ENCODE measurements at places on chromosomes 12 and 14.

DNA sequence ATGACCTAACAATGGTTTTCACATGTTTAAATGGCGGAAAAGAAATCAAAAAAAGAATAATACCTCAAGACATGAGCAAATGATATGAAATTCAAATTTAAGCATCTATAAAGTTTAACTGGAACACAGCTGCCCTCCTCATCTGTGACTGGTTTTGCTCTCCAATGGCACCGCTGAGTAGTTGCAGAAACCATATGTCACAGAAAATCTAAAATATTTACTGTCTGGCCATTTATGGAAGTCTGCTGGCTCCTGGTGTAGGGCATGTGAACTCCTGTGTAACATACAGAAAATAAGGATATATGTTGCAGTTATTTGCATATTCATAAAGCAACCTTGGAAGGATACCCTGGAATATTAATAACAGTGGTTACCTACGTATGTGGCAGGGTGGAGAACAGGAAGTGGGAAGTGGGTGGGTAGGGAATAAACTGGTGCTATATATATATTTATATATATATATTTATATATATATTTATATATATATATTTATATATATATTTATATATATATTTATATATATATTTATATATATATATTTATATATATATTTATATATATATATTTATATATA, 48.4 kb downstream of the LTBP2 start:
- no peak overlapping the region for H3K27ac ChIP-seq
- H3K36me3 ChIP-seq: no peaks in the 10 kb centered on the region
- no peaks in the 10 kb centered on the region for H3K4me1 ChIP-seq
- no peaks in the 10 kb centered on the region for H3K27me3 ChIP-seq

GRCh38 chr14:48914921-48915320, 671.3 kb downstream of the RPS29 start:
- H3K4me1 ChIP-seq: no peaks in the 10 kb centered on the region
- H3K36me3 ChIP-seq: no peaks in the 10 kb centered on the region
- H3K27ac ChIP-seq: no peak overlapping the region

DNA sequence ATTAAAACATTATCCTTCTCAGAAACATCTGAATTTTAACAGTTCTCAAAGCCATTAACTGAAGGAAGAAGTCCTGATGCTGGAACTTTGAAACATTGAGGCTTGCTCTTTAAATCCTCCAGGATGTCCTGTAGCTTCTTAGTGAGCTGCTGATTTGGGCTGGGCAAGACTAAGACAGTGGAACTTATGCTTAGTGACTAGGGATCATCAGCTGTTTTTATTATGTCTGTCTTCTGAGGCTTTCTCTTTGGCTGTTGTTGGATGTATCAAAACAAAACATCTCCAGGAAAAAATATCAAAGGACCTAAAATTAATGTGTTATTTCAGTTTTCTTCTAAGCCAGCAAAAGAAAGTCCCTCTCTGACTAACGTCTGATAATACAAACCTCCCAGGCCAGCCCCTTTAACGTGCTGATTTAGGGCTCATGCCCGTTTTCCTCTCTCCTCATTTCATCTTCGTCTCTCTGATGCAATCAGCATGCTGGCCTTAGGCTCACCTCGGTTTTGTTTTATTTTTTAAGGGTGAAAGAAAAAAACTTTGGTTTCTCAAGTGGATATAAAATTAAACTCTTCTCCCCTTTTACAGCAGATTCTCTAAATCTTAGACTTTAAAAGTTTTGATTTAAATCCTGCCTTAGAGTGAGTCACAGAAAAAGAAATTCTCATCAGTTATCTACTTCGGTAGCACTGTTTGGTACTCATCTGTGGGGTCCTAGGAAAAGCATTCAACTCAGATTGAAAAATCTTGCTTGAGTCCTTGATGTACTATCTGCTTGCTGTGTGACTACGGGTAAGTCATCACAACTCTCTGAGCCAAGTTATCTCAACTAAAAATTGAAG, 106.2 kb upstream of the CCDC91 start:
- no peak for DNase-seq
- H3K27me3 ChIP-seq: no peaks in the 10 kb centered on the region
- no peak overlapping the region for H3K4me3 ChIP-seq
- no peak overlapping the region for H3K27ac ChIP-seq
- H3K36me3 ChIP-seq: no peaks in the 10 kb centered on the region

DNA sequence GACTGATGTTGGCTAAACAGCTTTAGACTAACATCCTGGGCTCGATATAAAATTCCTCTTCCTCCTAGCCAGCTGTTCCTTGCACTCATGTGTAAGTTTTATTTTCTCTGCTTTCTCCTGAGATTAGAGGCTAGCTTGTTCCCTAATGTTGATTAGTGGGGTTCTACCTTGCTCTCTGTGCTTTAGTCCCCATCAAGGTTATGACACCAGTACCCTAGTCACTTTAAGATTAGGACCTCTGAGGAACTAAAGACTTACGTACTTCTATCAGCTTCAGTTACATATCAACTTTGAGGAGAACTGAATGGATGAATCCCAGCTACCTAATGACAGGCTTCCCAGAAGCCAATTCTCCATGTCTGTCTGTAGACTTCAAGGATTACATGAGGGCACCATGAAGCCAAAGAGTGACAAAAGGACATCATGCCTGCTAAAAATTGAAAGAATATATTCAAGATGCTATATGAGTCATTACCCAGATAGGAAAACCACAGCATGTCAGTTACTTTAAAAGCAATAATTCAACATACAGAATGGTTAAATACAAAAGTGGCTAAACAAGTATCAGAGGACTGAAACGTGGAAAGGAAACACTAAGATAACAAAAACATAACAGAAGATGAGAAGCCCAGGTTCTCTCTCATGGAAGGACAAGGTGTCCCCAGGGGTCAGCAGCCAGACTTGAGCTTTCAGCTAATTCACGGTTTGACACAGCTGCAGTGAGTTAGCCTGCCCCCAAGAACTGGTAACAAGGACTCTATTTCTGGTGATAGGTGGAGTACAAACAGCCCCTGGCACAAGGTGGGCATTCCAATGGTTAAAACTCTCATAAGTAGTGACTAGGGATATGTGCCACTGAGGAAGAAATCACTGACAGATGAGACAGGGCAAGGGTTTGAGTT, 20.4 kb downstream of the ADAM20 start:
- H3K27me3 ChIP-seq: no peaks in the 10 kb centered on the region
- H3K4me3 ChIP-seq: no peak overlapping the region
- H3K4me1 ChIP-seq: no peaks in the 10 kb centered on the region
- H3K36me3 ChIP-seq: no peaks in the 10 kb centered on the region
- no peak for DNase-seq

DNA sequence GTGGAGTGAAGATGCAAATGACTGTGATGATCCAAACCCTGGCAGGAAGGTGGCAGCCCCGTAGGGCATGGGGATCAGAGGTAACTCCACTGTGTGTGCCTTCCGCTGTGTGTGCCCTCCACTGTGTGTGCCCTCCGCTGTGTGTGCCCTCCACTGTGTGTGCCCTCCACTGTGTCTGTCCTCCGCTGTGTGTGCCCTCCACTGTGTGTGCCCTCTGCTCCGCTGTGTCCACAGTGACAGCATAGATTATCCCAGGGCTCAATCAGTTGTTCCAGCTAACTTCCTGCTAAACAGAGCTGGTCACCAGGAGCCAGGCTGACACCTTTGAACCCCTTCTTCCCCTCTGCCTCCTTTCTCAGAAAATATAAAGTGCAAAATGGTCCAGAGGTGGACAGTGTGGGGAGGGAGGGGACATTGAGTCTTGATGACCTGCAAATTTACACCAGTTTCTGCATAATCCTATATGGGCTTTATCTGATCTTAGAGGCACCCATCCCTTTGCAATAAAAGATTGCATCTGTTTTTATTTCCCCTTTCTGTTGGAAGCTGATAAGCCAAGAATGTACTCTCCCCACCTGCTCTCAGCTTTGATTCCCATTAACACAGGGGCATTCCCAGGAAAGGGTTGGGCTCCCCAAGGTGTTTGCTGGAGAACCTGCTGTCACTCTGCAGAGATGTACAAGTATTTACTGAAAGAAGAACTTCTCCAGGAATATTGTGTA, 21.6 kb upstream of the HNF1A start:
- no peak for DNase-seq
- no peaks in the 10 kb centered on the region for H3K27me3 ChIP-seq
- H3K27ac ChIP-seq: no peak overlapping the region

DNA sequence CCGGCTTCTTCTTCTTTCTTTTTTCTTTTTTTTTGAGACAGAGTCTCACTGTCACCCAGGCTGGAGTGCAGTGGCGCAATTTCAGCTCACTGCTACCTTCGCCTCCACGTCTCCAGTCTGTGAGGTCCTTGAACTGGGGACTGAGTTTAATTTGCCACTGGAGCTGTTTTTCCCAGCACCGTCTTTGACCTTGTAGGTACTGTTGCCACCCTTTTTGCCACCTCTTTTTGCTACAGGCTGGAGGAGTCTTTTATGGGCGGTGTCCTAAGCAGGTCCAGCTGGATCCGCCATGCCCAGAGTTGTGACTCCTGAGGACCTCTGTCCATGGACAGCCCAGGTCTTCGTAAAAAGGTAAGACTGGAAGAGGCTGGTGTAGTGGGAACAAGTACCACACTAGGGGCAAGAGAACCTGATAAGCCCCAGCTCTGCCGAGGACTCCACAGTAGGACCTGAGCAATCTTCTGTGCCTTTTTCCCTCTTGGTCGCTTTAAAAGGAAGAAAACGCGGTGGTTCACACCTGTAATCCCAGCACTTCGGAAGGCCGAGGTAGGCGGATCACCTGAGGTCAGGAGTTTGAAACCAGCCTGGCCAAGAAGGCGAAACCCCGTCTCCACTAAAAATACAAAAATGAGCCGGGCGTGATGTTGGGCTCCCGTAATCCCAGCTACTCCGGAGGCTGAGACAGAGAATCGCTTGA, 946 bp downstream of the RNU4-2 start:
- peaks cover 15% of the 10 kb centered on the region for H3K4me1 ChIP-seq
- no peaks in the 10 kb centered on the region for H3K36me3 ChIP-seq
- no peaks in the 10 kb centered on the region for H3K27me3 ChIP-seq
- H3K27ac ChIP-seq: peak overlapping the region; percentile 85
- DNase-seq: peak; percentile 46
- peak overlapping the region; percentile 20 for H3K4me3 ChIP-seq

DNA sequence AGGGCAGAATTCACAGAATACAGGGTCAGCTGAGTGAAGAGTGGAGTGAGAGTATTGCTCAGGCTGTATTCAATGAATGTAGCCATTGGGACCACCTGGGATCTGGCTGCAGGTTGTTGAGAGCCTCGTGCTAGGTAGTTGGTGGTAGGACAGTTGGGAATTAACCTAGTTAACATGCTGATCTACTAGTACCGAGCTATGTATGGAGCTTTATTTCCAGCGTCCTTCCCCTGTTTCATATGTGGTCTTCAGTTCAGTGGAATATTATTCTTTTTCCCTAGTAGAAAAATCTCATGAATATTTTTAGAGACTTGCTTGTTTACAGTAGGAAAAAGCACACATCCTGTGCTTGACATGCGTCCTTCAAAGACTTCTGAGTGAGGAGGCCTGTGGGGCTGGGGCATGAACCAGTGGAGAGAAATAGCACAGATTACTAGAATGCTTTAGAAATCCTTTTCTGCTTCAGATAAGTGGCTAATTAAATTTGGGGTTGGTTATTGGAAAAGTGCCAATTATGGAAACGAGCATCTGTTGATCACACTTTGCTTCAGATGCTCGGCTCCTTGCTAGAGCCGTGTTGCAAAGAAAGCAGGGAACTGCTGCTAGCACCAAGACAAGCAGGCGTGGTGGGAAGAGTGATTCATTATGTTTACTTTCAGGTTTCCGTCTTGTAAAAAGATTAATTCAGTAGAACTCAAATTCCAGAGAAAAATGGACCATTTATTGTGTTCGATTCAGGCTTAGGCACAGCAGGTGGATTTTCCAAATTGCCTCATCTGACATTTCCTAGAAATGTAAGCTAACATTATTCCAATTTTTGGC, 53.6 kb downstream of the ARF6 start:
- no peaks in the 10 kb centered on the region for H3K27me3 ChIP-seq
- DNase-seq: peak; percentile 52
- peak overlapping the region; percentile 98 for H3K27ac ChIP-seq
- H3K4me3 ChIP-seq: no peak overlapping the region
- peaks cover 49% of the 10 kb centered on the region for H3K4me1 ChIP-seq

- peak overlapping the region; percentile 84 for H3K4me3 ChIP-seq
- peaks cover 11% of the 10 kb centered on the region for H3K4me1 ChIP-seq
- peaks cover 24% of the 10 kb centered on the region for H3K36me3 ChIP-seq
- H3K27me3 ChIP-seq: no peaks in the 10 kb centered on the region
- no peak for DNase-seq
- peak overlapping the region; percentile 93 for H3K27ac ChIP-seq
These were observed 824 bp downstream of the TBK1 start for GRCh38 chr12:64452559-64453329.

- H3K27me3 ChIP-seq: no peaks in the 10 kb centered on the region
- H3K4me3 ChIP-seq: no peak overlapping the region
- peak; percentile 38 for DNase-seq
- H3K27ac ChIP-seq: no peak overlapping the region
- H3K4me1 ChIP-seq: no peaks in the 10 kb centered on the region
These were observed 666.6 kb downstream of the NRXN3 start for GRCh38 chr14:78836777-78837176.

- no peaks in the 10 kb centered on the region for H3K4me1 ChIP-seq
- no peaks in the 10 kb centered on the region for H3K27me3 ChIP-seq
- H3K36me3 ChIP-seq: no peaks in the 10 kb centered on the region
- no peak overlapping the region for H3K4me3 ChIP-seq
- H3K27ac ChIP-seq: no peak overlapping the region
- DNase-seq: no peak
These were observed 122.5 kb downstream of the SLC15A5 start for GRCh38 chr12:16154990-16155389.

GRCh38 chr12:62934239-62934798, 631 bp downstream of the PPM1H start:
- H3K36me3 ChIP-seq: no peaks in the 10 kb centered on the region
- H3K4me3 ChIP-seq: peak overlapping the region; percentile 87
- H3K27me3 ChIP-seq: no peaks in the 10 kb centered on the region
- no peak for DNase-seq

DNA sequence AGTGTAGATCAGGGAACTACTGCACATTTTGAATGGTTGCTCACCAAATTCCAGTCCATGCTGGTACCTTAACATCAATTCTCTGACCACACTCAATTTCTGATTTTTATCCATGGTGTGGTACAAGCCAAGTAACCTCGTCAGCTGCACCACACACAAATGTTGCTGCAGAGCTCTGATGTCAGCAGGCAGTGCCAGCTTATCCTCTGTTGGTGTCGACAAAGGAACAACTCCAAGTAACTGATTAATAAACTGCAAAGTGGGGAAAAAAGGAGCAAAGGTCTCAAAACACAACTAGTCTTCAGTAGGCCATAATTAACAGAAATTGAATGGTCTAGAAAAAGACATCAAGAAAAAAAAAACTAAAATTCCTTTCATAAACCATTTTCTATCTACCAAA, 47.4 kb downstream of the NAA25 start:
- no peak overlapping the region for H3K4me3 ChIP-seq
- H3K36me3 ChIP-seq: peaks cover 36% of the 10 kb centered on the region
- H3K4me1 ChIP-seq: no peaks in the 10 kb centered on the region
- H3K27me3 ChIP-seq: no peaks in the 10 kb centered on the region

- no peaks in the 10 kb centered on the region for H3K4me1 ChIP-seq
- no peak overlapping the region for H3K4me3 ChIP-seq
These were observed 9.4 kb downstream of the GPR132 start for GRCh38 chr14:105055736-105056302.

- no peaks in the 10 kb centered on the region for H3K4me1 ChIP-seq
- H3K36me3 ChIP-seq: no peaks in the 10 kb centered on the region
- no peak overlapping the region for H3K27ac ChIP-seq
- H3K4me3 ChIP-seq: no peak overlapping the region
These were observed 3.2 kb upstream of the DACT1 start for GRCh38 chr14:58634406-58635090.

- H3K27me3 ChIP-seq: no peaks in the 10 kb centered on the region
- H3K4me3 ChIP-seq: no peak overlapping the region
- H3K27ac ChIP-seq: no peak overlapping the region
- no peak for DNase-seq
- H3K4me1 ChIP-seq: no peaks in the 10 kb centered on the region
These were observed 95.3 kb upstream of the SLC35F4 start for GRCh38 chr14:57960946-57961785.

Measured in Panc1 (cell line).